ENCODE measurements at places on chromosomes 16 and 17. TPM values are rescaled to one million over a fixed set of nuclear protein-coding genes. Genes with fewer than 3 reads are reported as not detected.

GRCh38 chr17:588519-588918, 126.1 kb downstream of the VPS53 start:
- no peak for DNase-seq

DNA sequence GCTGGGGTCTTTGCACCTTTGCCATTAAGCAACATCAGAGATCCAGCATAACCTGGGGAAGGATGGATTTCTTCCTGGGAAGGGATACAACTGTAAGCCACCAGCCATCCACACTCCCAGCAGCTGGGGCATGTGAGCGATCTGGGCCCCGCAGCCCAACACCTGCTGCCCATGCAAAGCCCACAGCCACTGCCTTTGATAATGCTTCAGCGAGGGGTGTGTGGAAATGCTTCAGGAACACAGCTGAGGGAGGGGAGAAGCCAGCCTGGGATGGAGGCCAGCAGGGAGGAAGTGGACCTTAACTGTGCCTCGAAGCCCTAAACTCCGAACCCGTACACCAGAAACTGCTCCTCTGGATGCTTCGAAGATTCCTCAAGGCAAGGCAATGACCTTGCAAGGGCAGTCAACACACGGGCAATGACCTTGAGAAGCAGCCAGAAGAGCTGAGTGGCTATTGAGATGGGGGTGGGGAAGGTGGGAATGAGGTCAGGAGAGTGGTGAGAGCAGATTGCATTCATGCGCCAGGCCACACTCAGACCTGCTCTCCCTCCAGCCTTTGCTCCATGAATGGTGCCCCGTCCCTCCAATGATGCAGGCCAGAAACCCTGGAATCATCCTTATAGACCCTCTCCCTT, 49.1 kb downstream of the KATNIP start:
- no peak for DNase-seq

DNA sequence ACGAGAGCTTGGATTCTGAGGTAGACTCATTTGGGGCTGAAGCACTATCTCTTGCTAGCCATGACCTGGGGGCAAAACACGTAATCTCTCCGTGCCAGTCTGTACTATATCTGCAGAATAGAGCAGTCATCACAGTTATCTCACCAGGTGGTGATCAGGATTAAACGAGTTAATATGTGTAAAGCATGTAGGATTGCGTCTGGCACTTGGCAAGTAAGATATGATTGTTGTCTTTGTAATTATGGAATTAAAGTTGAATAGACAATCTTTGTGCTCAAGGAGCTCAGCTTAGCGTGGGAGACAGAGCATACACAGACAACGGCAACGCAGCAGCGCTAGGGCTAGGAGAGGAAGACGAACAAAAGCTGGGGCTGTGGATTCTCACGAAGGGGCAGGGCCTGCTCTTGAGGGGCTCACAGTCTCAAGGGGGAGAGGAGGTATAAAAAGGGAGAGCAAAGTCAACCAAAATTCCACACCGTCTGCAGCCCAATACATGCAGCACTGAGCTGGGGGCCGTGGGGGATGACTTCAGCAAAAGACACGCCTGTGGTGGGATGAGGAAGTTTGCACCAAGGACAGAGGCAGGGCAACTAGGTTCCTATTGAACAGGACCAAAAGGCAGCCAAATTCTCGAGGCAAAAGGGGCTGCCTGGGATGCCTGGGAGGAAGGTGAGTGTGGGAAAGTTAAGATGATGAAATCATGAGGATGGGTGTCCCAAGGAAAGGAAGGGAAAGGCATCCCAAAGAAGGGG, 68.6 kb downstream of the SDK2 start:
- no peak for DNase-seq

DNA sequence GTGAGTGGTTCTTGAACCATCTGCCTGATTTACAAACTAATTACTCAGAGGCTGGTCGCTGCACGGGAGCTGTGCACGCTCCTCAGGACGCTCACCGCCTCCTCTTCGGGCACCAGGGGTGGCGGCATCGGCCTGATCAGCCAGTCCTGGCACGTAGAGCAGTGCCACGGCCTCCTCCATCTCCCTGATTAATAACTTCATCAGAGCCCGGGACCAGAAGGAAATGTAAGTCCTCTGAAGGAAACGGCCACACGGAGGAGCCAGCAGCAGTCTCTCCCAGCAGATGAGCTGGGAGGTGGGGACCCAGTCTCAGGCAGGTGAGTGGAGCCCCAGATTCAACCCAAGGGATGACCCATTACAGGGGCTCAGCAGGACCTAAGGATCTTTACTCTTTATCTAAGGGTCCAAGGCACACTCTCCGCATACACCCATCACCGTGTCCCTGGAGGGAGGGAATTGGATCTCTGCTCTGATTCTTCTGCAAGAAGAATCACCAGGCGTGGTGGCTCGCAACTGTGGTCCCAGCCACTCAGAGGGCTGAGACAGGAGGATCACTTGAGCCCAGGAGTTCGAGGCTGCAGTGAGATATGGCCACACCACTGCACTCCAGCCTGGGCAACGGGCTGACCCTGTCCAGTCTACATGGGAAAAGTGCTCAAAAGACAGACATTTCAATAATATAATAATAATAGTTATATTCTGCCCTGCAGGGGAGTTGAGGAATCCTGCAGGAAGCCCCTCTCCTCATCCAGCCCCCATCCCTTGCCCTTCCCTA, 366.5 kb downstream of the SEC14L1 start:
- peak; percentile 72 for DNase-seq

Gene FOXL1
- total RNA-seq = 1.2 TPM

Gene KRTAP4-4
- total RNA-seq = not detected

Gene CRYBA1
- not detected for total RNA-seq

Data from cardiac septum (tissue), 1 donor.